A549 treated with CpdA at 1 μM for 4 hours (cell line): ENCODE measurements at places on chromosomes 1 and 21. TPM values are rescaled to one million over a fixed set of nuclear protein-coding genes. Genes with fewer than 3 reads are reported as not detected.

Gene RRP1
- 32.3 to 38.2 TPM (median 34.3 TPM) in 5 replicates for total RNA-seq

Gene RNU1-3
- not detected in 5 replicates for total RNA-seq

Gene TRAF3IP3
- not detected in 5 replicates for total RNA-seq

Gene CALML6
- 0.09 to 0.40 TPM (median 0.29 TPM) in 4 of 5 replicates, not detected in the other for total RNA-seq
